Stromal cell of bone marrow (primary cell): ENCODE measurements at places on chromosomes 1 and 21.

GRCh38 chr1:169577981-169578738 is 8.1 kb downstream of the F5 start:
- no peak for DNase-seq

DNA sequence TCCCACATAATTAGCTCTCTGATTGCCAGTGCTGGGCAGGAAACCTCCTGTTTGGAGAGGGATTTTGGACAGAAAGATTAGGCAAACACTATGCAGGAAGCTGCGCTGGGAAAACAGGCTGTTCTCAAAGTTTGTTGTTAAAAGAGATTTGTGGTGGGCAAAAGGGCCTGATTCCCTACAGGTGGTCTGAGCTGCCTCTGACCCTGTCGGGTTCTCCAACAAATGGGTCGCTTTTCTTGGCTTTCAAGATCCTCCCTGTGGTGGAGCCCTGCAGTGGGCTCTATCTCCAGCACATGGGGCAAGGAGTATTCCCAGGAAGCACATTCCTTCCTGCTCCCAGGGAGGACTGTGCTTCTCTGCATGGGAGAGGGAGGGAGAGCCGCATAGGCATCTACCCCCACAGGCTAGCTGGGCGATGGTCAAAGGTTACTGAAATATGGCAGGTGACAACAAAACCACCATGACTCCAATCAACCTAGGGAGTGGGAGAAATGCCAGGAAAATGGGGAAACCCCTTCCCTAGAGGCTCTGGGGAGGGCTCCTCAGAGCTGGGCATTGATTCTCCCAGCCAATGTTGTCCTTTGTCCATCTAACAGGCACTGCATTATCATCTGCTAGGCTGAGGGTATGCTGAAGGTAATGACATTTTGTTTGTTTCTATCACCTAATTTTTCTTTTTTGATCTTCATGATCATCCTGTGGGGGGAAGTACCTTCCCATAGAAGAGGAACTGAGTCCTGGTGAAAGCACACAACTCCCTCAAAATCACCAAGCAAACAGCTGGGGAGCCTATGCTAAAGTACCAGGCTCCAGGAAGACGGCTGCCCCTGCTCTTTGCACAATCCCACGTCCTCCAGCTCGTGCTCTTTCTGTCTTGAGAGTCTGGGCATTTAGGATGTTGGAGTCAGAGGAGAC is 85.3 kb downstream of the PLXNA2 start:
- DNase-seq = no peak

GRCh38 chr1:40185951-40186864 is 25.0 kb downstream of the RLF start:
- no peak for DNase-seq

- DNase-seq = no peak
These were observed 10.0 kb upstream of the MPZL1 start for GRCh38 chr1:167711797-167712196.

DNA sequence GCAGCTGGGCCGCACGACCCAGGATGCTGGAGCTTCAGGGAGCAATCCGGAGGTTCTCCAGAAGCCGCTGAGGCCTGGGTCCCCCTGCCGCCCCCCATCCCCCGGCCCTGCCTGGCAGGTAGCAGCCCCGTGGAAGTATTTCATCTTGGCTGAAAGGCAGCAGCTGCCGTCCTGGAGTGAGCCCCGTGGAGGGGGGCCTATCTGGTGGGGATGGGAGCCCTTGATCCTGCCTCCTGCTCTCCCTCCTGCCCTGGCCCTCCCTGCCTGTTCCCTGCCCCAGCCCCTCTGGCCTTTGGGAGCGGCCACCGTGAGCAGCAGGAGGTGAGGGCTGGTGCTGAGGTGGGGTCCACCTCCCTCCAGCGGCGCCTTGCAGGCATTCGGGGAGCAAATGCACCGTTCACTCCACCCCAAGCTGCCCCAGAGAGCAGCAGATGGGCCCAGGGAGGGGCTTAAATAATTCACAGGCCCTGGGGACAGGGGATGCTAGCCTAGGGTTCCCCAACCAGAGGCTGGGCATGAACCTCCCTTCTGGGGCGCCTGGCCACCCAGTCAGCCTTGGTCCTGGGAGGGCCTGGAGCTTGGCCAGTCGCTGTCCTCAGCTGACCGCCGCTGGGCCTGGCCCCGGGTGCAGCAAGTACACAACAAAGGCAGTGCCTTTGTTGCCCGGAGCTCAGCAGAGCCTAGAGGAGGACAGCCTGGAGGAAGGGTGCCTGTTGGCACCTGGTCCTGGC is 23.7 kb upstream of the PLCH2 start:
- DNase-seq = no peak

DNA sequence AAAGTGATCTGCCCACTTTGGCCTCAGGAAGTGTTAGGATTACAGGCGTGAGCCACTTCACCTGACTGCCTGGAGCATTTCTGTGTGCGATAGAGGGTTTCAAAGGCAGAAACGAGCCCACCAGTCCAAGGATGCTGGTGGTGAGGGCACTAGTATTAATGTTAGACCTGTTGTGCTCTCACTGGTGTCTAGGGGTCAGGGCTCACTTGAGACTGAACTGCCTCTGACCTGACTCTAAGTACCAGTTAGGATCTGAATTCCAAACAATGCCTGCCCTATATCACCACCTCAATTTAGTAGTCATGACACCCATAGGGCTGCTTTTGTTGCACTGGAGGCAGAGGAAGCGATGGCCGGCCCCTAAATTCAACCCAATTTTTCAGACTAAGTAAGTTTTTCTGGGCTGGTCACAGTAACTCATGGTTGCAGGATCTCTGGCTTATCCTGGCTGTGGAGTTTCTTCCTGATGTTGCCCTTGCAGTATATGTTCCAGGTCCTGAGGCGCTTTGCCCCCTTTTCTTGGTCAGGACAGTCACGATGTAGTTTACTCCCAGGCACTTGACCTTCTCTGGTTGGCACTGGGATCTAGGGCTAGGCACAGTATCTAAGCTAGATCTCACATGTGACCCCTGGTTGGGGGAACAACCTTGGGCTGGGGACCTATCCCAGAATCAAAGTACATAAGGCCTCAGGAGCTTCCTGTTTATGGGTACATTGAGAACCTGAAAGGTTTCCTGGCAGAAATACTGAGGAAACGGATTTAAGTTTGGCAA is 4.5 kb downstream of the CCDC17 start:
- no peak for DNase-seq

GRCh38 chr1:8424539-8425116 is 106.7 kb downstream of the SLC45A1 start:
- no peak for DNase-seq

DNA sequence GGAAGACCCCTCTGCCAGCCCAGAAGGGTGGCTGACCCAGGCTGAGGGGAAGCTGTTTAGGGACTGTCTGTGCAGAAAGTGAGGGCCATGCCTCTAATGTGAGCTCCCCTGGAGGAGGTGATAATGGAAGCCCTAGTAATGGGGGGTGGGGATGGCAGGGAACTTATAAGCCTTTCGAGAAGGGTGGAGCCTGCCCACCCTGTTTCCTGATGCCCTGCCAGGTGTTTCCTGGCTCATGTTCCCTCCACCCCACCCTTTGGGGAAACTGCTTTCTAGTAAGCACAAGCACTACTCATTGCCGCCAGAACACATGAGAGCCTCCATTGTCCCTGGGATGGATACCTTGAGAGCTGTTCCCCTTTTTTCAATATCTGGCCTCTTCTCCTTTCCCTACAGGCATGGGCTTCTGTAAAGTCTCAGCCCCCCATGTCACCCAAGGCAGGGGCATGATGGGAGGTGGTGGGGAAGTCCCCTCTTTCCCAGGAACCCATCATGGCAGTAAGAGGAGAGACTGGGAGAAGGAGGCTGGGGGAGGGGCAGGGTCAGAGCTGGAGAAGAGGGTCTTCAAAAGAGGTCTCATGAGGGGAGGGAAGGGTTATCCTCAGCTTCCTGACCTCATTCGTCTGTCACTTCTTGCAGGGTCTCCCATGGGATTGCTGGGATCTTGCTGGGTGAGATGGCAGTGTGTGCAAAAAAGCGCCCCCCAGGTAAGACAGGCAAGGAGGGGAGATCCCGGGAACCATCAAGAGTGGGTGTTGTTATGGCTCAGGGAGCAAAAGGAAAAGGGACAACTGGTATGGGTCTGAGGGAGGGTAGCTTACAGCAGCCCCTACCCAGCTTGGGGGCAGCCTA is 2.4 kb downstream of the ATP8B2 start:
- no peak for DNase-seq

- no peak for DNase-seq
These were observed at the start of gene KRTAP12-2 for GRCh38 chr21:44666401-44667320. TSS of gene KRTAP12-2 (minus strand) at chr21:44666927. CDS start at chr21:44666886, 41 bp downstream.

- no peak for DNase-seq
These were observed 7.2 kb downstream of the ZDHHC18 start for GRCh38 chr1:26833432-26834405.

DNA sequence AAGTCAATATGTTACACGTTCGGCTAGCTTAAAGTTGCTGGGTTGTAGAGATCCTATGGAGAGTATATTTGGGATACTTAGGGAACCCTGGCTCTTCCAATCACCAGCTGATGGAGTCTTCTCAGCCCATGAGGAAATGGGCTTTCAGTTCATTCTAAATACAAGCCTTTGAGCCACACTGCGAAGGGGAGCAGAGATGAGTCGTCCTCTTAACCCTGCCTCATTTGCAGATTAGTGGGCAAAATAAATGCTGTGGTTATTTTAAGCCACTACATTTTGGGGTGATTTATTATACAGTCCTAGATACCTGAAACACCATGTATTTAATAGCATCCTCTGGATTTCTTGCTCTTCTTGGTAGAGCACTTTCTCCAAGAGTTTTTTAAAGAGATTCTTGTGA is 19.0 kb upstream of the VCAM1 start:
- DNase-seq = no peak

DNA sequence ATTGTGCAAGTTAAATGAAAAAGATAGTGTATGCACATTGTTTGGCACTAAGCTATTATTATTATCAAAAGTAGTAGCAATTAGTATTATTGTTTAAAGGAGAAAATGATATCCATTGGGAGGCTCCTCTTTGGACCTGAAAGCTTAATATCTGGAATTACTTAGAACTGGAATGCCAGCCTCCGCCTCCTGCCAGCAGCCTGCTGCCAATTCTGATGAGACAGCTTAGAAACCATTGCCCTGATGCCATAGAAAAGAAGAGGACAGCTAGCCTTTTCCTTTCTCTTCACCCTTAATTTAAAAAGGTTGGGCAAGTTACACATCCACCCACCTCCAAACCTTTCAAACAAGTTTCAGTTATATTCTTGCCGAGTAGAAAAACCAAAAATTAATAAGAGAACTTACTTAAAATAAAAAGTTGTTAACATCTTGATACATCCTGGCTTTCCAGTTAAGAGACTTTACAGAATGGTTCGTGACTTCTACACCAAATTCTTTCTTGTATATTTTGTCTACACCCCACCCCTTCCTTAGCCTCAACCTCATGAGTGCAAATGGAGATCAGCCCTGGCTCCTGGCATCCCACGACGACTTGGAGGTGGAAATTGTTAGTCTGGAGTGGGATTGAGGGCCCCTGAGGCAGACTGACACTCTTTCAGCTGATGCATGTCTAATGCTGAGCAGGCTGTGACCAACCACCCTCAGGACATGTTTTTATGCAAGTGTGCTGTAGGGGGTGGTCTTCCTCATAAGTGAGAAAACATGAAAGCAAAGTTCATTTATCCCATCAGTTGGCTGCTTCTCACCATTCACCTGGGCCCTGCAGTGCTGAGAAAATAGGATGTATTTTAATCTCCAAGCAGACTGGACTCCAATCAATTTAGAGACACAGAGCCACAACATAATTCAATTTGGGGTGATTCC is 120.6 kb downstream of the KCNJ15 start:
- DNase-seq = no peak

- peak; percentile 59 for DNase-seq
These were observed 5.7 kb upstream of the ZNF697 start for GRCh38 chr1:119653839-119654170.

DNA sequence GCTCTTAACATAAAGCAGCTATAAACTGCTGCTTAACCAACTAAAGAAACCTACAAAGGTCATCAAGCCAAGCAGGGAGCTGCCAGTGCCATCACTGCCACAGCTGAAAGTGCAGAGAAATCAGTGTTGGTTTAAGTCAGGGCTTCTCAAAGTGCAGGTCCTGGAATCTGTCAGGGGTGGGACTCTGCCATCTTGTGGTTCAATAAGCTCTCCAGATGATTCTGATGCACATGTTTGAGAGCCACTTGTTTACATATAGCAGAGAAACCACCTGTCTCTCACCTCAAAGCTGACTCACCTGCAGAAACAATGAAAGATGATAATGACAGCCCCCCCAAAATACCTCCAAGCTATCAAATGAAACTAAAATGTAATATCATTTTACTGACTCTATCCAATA is 49.3 kb downstream of the SH3GLB1 start:
- no peak for DNase-seq

DNA sequence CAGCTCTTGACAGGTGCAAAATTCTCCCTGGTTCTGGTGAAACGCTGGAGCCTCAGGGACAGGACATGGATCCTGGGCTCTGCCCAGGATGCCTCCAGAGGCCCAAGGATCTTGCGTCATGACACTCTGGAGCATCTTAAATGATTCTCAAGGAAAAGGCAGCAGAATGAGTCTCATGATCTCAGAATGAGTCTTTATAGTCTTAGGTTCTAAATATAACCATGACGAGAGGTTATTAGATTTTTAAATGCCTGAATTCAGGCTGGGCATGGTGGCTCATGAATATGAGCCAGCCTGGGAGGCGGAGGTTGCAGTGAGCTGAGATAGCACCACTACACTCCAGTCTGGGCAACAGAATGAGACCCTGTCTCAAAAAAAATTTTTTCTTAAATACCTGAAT is 55.5 kb downstream of the ECE1 start:
- DNase-seq = peak; percentile 52

GRCh38 chr1:118842452-118843201 is 145.5 kb downstream of the TBX15 start:
- no peak for DNase-seq

DNA sequence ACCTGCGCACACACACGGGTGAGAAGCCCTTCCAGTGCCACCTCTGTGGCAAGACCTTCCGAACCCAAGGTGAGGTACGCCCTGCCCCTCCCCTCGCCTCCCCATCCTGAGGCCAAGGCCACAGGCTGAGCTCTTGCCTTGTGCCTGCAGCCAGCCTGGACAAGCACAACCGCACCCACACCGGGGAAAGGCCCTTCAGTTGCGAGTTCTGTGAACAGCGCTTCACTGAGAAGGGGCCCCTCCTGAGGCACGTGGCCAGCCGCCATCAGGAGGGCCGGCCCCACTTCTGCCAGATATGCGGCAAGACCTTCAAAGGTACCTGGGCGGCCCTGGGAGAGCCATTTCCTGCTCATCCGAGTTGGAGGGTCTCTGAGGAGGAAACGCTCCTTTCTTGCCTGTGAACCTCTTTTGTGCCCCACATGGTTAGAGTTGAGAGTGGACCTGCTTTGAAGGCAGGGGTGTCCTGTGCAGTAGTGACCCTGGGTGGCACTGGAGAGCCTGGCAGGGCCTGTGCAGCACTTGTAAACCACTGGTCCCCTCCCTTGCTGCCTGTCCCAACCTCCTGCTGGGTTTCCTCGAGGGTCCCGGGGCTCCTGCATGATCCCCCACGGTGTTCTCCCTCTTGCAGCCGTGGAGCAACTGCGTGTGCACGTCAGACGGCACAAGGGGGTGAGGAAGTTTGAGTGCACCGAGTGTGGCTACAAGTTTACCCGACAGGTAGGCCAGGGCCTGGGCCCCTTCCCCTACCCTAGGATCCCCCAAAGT is 8.5 kb downstream of the ZBTB48 start:
- DNase-seq = no peak
